ENCODE measurements at places on chromosomes 6 and 20.

GRCh38 chr20:48717095-48717672, 110.6 kb downstream of the PREX1 start:
- no peak for DNase-seq

- DNase-seq, result no peak
These were observed 31.0 kb upstream of the ULBP3 start for GRCh38 chr6:150099953-150100352.

GRCh38 chr6:88050140-88050818, 2.6 kb downstream of the SPACA1 start:
- no peak for DNase-seq

GRCh38 chr6:108806665-108807064, 41.6 kb upstream of the ARMC2 start:
- DNase-seq, result no peak

GRCh38 chr6:11050731-11051130, 6.6 kb upstream of the ELOVL2 start:
- DNase-seq, result no peak

- DNase-seq, result peak; percentile 26
These were observed at the start of gene EPM2A for GRCh38 chr6:145735356-145736165. TSS of gene EPM2A (minus strand) at chr6:145735520. CDS start at chr6:145735498, 22 bp downstream.

DNA sequence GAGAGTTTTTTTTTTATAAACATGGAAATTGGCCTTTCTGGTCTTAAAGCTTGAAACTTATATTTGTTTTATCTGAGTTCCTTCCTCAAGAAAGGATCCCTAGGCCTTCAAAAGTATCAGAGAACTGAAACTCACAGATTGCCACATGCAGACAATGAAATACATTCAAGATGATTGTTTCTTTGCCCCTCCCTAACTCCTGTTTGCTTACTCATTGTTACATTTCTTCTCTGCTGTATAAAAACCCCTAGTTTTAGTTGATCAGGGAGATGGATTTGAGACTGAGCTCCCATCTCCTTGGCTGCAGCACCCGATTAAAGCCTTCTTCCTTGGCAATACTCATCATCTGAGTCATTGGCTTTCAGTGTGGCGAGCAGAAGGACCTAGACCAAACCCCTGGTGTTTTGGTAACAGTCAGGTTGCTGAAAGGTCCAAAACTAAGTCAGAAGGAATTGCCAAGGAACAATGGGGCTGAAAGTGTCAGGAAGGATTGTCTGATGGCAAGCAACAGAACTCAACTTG, 132.3 kb upstream of the SULF2 start:
- DNase-seq, result no peak

GRCh38 chr20:12962895-12963294, 45.9 kb upstream of the SPTLC3 start:
- no peak for DNase-seq

GRCh38 chr20:61886721-61887595, 178.7 kb downstream of the TAF4 start:
- DNase-seq, result no peak

GRCh38 chr20:50405235-50405914, 104.8 kb upstream of the PTPN1 start:
- no peak for DNase-seq

- DNase-seq, result no peak
These were observed 35.8 kb downstream of the METTL24 start for GRCh38 chr6:110322151-110322873.

DNA sequence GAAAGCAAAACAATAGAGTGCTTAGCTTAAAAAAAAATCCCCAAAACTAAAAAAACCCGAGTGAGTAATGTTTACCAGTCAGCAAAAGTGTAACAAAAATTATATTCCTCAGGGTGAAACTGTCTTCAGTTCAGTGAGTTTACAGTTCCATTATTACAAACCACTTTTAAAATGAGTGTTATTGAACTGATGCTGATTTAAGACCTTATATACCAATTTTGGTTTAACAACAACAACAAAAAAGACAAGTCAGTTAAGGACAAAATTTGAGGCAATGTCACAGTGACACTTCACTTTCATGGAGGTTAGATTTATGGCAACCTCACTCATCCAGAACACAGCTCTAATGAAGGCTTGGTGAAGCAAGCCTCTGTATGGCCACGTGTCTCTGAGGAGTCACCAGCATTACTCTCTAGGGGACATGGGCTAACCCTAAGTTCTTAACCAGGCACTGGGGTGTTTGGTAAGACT, 630.8 kb downstream of the PHF3 start:
- DNase-seq, result no peak

GRCh38 chr6:87922947-87923330, 124.7 kb upstream of the SPACA1 start:
- DNase-seq, result no peak

DNA sequence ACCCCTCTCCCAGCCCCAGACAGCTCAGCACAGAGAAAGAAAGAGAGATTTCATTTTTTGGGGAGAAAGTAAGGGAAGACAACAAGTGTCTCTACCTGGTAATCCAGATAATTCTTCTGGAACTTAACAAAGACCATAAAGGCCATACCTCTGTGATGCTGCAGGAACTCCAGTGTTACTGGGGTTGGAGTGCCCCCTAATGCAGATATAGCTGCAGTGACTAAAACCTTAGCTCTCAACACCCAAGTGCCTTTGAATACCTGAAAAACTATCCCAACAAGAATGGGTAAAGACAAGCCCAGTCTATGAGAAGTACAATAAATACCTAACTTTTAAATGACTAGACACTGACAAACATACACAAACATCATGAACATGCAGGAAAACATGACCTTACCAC, 365.3 kb upstream of the PTCHD4 start:
- no peak for DNase-seq

GRCh38 chr6:53133961-53134360, 14.7 kb downstream of the GCM1 start:
- DNase-seq, result no peak

GRCh38 chr6:52454556-52454955, 34.4 kb downstream of the EFHC1 start:
- no peak for DNase-seq

- no peak for DNase-seq
These were observed 204.0 kb upstream of the MOCS1 start for GRCh38 chr6:40138273-40138720.

All from activated CD8-positive, alpha-beta memory T cell treated with anti-CD3 and anti-CD28 coated beads for 1 hour (primary cell).